Pancreas (tissue), 10 donors: ENCODE measurements at places on chromosomes 16 and 17. TPM values are rescaled to one million over a fixed set of nuclear protein-coding genes. Genes with fewer than 3 reads are reported as not detected.

- no peak for DNase-seq
Measured at GRCh38 chr16:88023366-88023765, 72.1 kb downstream of the BANP start.

GRCh38 chr16:10682604-10683003 lies 12.1 kb downstream of the TEKT5 start:
- DNase-seq = no peak

- DNase-seq = no peak
Measured at GRCh38 chr17:2797226-2797625, 988 bp downstream of the RAP1GAP2 start.

DNA sequence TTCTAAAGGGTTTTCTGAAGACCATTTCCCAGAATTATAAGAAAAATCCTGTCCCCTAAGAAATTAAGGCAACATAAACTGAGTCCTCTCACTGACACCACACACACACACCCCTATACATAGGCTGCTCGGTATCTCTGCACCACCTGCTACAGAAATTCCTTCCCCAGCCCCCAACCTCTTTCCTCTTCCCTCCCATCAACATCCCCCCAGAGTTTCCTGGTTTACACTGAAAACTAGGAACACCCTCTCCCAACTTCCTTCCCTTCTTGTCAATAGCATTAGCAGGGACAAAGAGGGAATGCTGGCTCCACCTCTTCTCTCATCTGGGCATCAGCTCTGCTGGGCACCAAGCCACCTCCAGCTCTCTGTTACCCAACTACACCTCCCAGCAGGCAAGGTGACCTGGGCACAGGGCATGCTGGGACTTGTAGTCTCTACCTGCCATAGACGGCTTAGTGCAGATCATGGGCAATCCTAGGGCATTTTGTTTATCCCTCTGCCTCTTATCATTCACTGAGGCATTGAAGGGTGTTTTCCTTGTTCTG lies 15.7 kb downstream of the CAVIN1 start:
- peak; percentile 89 for DNase-seq

The CLEC18B gene
- 3.1 TPM for polyA plus RNA-seq

- no peak for DNase-seq
Measured at GRCh38 chr17:15462976-15463772, 4.2 kb downstream of the CDRT4 start.

GRCh38 chr16:4371357-4372000 lies at the start of gene VASN:
Gene VASN, plus strand, starts transcription at chr16:4371848. Its CDS starts 9,030 bp downstream, at chr16:4380878.
- peak; percentile 82 for DNase-seq

GRCh38 chr17:10058921-10059683 lies 139.3 kb downstream of the GAS7 start:
- DNase-seq = no peak

DNA sequence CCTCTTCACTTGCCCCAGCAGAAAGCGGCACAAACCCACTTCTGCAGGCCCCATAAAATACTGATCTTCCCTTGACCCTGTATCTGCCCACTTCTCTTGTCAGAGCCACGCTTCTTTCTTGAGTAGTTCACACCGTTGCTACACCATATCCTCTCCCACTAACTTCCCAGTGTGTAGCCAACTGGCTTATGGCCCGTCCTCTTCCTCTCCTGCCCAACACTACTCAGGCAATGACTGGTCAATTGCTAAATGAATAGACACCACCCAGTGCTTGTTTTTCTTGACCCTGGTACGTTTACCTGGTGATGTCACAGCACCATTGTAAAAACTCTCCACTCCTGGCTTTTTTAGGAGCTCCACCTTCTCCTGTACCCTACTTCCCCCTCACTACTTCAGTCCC lies 86.9 kb downstream of the NDEL1 start:
- DNase-seq = no peak

GRCh38 chr16:11966173-11966572 lies 1.2 kb downstream of the TNFRSF17 start:
- DNase-seq = no peak

The RGS11 gene
- 42.9 TPM for polyA plus RNA-seq

The CNGB1 gene
- 0.04 TPM for polyA plus RNA-seq
